Activated CD4-positive, alpha-beta T cell treated with anti-CD3 and anti-CD28 coated beads, Interleukin-2, Interleukin-4, amounts not matched to agents 100 ng/mL and 50 ng/mL, durations not matched to agents 16 hours and 8 hours (primary cell): ENCODE measurements at places on chromosomes 16 and 17.

- DNase-seq = no peak
These were observed 33.4 kb downstream of the GJC1 start for GRCh38 chr17:44796731-44797130.

DNA sequence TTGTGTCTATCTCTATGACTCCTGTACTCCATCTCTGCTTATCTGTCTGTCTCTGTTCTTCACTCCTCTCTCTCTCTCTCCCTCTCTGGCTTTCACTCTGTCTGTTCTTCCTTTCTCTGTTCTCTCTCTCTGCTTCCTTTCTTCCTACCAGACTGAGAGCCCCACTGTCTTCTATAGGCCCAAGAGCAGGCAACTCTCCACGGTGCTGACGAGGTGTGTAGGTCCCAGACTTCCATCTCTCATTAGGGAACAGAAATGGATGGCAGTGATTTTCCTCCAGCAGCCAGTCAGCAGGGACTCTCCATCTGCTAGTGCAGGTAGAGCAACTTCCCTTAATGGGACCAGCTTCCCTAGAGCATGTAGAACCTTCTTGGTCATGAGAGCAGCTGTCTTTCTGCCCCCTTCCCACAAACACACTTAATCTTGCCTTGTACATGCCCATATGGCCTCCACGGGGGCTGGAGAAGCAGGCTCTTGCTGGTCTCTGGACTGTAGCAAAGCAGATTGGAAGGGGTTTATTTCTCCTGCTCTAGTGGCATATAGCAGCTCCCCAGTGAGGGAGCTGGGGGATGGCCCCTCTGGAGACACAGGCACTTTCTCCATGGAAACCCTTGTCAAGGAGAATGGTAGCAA lies 47.8 kb upstream of the NLRP1 start:
- DNase-seq = no peak

DNA sequence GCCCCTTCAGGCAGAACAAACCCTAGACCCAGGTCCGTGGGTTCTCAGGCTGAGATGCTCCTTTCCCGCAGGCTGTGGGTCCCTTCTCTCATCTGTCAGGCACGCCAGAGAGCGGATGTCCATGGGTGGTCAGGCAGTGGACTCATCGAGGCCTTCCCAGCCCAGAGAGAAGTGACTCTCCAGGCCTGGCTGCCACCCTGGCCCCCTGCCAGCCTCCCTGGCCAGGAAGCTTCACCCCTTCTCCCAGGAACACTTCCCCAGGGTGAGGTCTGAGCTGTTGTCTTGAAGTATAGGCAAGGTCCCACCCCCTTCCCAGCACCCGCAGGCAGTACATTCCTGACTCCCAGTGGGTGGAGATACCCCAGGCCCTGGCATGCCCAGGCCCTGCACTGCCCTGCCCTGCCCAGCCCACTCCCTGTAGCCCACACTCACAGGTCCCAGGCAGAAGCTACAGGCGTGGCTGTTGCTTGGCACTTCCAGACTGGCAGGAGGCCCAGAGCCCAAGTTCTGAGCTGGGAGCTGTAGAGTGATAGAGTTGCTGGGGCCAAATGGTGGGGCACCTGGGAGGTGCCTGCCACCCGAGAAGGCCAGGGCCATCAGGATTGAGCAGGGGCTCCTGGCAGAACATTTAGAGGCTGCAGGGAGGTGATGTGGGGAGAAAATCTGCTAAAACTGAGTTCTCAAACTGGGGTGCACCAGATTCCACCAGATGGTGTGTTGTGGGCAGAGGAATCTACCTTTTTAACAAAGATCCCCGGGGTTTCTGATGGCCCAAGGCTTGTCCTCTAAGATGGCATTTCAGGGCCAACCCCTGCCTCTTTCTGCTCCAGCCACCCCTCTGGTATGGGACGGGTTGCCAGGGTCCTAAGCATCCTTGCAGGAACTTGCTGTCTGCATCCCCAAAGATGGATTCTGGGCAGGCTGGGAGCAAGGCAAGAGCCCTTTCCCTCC lies 6.7 kb downstream of the ITGA3 start:
- DNase-seq = no peak

GRCh38 chr17:36940313-36941264 lies 3.3 kb downstream of the LHX1 start:
- DNase-seq = no peak

GRCh38 chr17:79581324-79581932 lies 29.4 kb downstream of the RBFOX3 start:
- DNase-seq = no peak

GRCh38 chr17:78933959-78934568 lies 8.9 kb upstream of the TIMP2 start:
- DNase-seq = no peak

GRCh38 chr17:4900231-4901107 lies 1.1 kb downstream of the C17orf107 start:
- DNase-seq = peak; percentile 42
